ENCODE measurements at places on chromosomes 6 and 20. TPM values are rescaled to one million over a fixed set of nuclear protein-coding genes. Genes with fewer than 3 reads are reported as not detected.

- DNase-seq = no peak
Observed at GRCh38 chr20:10385850-10386544, 48.0 kb downstream of the MKKS start.

DNA sequence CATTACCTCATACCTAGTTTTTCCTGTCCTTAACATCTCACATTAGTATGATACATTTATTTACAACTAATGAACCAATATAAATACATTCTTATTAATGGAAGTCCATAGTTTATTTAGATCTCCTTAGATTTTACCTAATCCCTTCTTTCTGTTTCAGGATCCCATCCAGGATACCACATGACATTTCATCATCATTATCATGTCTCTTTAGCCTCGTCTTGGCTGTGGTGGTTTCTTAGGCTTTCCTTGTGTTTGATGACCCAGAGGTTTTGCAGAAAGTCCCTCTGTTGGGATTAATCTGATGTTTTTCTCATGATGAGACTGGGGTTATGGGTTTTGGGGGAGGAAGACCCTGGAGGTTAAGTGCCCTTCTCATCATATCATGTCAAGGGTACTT lies 89.3 kb upstream of the IYD start:
- no peak for DNase-seq

DNA sequence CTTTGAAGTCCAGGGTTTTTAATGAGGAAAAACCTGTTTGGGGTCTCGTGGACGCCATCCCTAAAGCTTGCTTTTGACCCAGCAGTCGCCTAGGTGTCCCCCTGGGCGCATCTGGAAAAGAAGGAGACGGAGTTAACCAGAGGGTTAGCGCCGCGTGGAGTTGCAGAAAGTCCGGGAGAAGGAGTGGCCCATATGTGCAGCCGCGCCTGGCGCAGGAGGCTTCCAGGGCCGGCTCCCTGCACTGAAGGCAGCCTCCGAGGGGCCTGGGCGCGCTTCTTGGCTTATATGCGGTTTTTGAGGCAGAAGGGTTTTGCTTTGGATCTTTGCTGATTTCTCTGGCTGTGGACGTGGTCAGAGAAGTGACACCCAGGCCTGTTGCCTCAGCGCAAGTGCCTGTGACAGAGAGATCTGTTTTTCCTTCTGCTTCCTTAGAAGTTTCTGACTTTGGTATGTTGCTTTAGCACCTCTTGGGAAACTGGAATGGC lies 987 bp downstream of the TMEM181 start:
- DNase-seq = peak; percentile 27

GRCh38 chr6:36837022-36837339 lies 2.3 kb downstream of the CPNE5 start:
- no peak for DNase-seq

DNA sequence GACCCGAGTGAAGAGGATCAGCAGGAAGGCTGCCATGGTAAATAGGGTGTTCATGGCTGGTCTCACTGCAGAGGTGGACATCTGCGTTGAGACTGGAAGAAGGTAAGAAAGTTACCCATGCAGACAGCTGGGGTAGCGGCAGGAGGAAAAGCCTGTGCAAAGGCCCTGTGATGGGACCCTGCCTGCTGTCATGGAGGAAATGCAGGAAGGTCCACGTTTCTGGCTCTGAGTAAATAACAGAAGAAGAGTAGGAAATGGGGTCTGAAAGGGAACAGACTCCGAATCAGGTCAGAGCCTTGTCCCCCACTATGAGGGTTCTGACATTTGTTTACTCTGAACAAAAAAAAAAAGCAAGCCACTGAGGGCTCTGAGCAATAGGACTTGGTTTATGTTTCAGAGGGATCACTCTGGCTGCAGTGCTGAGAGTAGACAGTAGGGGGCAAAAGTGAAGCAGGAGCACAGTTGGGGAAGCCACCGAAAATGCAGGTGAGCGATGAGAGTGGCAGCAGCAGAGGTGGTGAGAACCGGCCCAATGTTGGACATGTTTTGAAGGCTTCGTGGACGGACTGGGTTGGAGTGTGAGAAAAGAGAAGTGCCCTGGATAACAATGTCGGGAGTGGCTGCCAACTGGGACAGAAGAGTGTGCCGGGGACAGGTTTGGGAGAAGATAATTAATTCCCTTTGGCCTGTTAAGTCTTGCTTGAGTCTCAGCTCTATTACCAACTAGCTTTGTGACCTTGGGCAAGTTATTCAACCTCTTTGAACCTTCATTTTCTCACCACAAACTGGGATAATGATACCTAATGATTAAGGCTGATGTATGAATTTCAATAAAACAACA lies 57.9 kb upstream of the MAP7 start:
- peak; percentile 72 for DNase-seq

GRCh38 chr20:35660122-35660937 lies 4.4 kb downstream of the CPNE1 start:
- DNase-seq = no peak

- no peak for DNase-seq
Observed at GRCh38 chr6:321536-322258, 29.4 kb downstream of the DUSP22 start.

DNA sequence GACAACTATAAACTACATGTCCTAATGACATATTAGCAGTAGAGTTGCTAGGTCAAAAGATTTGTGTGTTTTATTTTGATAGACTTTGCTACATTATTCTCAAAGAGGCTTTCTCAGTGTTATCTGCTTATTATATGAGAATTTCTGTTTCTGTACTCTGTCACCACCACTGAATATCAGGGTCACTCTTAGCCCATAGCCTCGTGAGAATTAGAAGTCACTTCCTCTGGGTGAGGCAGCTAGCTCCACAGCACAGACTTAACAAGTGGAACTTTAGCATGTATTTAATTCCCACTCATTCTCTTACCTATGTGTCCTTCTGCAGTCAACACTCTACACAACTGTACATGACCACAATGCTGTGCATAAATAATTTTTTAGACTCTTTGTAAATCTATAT lies 6.7 kb downstream of the PHACTR2 start:
- DNase-seq = no peak

DNA sequence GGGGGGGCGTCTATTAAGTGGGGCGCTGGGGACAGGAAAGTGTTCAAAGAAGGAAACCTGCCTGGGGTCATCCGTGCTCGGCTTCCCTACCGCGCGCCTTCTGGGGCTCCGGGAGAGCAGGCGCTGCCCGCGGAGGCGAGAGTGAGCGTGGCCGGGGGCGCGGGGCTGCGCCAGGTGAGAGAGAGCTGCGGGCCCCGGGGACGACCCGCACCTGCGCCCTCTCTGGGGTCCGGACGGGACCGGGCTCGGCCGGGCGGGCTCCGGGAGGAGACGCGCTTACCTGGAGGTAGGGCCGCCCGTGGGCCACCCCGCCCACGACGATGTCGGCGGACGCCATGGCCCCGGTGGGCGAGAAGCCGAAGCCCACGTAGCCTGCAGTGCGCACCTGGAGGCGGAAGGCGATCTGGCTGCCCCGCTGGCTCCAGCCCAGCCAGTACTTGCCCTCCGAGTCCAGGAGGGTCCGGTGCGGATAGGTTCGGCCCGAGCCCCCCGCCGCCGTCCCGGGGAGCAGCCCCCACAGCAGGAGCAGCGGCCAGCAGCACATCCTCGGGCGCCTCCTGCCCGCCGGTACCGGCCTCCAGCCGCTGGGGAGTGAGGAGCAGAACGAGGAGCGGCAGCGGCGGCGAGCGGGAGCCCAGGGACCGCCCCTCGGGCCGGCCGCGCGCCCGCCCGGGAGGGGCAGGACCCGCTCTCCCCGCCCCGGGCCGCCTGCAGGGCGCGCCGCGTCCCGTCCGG lies at the start of gene MOXD1:
Gene MOXD1, minus strand, starts transcription at position 593 of the 735 bp plus-strand sequence. Its CDS starts 49 bp downstream, at position 544.
- peak; percentile 57 for DNase-seq

- DNase-seq = peak; percentile 60
Observed at GRCh38 chr6:84882768-84883766, 118.7 kb upstream of the TBX18 start.

The OPRM1 gene
- total RNA-seq = not detected

The ENPP4 gene
- 7.3 TPM for total RNA-seq

The DZANK1 gene
- total RNA-seq = 0.32 TPM

The TMEM74B gene
- total RNA-seq = not detected
